Stimulated activated CD8-positive, alpha-beta memory T cell treated with anti-CD3 and anti-CD28 coated beads, Interleukin-7, amount 100 ng/mL, for 4 hours (primary cell): ENCODE measurements at places on chromosomes 7 and 10.

- no peak for DNase-seq
Observed at GRCh38 chr10:108775911-108776475, 1147.3 kb downstream of the XPNPEP1 start.

DNA sequence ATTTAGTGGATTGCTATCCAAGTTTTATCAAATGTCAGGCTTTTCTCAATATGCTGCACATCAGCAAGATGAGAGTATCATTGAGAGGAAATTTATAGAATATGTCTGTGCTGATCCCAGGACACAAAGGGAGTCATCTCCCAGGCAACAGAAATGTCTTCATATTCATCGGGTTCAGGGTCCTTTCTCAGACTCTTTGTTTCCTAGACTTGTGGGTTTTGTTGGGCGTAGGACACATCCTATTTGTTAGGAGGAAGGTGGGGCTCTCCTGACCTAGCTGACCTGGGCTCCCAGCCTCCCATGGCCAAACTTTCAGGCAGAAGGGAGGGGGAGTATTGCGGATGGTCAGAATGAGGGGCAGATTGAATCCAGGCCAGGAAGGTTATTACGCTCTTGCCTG lies 22.9 kb upstream of the NPS start:
- DNase-seq: no peak

DNA sequence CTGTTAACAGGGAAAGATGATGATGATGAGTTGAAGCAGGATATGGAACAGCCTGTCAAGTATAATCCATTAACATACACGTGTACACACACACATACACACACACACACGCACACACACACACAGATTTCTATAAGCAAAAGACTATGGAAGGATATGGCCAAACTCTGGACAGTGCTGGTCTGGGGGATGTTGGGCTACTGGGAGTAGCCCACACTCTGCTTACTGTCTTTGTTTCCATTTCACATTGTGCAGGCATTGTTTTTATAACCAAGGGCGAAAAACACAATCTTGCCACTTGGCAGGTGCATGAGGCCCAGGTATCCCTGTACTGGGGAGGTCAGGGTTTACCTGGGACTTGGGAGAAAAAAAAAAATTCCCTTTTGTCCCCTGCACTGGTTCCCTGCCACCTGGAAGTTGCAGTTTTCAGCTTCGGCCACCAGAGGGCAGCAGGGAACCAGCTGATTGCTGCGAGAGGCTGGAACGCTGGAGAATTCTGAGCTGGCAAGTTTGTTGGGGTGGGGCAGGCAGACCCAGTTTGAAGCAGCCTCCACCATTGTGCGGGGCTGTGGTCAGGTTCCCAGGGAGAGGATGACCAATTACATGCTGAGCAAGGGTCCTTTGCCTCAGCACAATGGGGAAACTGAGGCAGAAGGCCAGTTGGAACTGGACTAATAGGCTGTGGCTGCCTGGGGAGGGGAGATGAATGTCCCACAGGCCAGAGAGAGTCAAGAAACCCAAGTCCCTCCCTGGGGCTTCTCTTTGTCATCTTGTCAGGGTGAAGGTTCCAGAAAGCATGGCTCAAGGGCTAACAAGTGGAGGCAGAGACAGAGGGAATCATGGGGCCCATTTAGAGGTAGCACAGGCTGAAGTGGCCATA lies 27.3 kb downstream of the PPIF start:
- peak; percentile 55 for DNase-seq

DNA sequence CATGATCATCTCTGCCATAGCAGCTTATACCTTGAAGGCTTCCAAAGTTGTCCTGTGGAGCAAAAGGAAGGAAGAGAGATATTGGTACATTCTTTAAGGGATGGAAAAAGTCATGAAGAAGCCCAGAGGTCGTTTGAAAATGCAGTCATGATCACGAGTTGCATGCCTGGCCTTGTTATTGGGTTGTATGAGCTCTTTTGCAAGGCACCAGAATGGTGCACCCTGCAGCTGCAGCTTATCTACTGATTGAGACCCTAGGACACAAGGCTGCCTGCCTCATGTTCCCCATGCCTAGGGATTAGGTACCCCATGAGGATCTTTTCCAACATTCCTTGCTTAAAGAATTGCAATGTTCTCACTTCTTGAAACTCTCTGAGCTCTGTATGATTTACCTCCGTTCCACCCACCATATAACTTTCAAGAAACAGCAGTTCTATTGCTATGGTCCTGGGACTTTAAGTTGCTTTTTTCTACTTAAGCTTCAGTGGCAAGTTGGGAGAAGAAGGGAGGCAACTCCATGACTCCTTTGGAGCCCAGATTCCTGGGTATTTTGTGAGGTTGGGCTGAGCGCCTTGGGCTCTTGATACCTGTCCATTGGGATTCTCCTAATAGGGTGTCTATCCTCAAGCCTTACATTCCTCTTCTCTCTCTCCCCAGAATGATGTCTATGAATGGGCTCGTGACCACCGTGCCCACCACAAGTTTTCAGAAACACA lies 6.9 kb downstream of the SCD start:
- no peak for DNase-seq
